ENCODE measurements at places on chromosomes 12 and 14.

GRCh38 chr14:105864651-105865265 lies 338.4 kb downstream of the TMEM121 start:
- no peak for DNase-seq

- no peak for DNase-seq
Measured at GRCh38 chr12:48446161-48446776, 26.1 kb upstream of the ANP32D start.

DNA sequence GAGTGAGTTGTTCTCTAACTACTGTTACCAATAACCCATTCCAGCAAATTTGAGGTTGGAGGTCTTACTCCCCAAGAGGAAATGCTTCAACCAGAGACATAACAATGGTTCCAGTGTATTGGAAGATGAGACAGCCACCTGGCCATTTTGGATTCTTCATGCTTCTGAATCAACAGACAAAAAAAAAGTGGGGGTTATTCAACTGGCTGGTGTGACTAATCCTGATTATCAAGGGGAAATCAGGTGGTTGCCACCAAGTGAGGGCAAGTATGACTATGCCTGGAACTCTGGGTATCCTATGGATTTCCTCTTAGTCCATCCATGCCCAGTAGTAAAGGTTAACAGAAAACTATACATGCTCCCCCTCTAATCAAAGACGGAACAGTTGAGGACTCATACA lies 29.9 kb upstream of the ZNF641 start:
- no peak for DNase-seq

DNA sequence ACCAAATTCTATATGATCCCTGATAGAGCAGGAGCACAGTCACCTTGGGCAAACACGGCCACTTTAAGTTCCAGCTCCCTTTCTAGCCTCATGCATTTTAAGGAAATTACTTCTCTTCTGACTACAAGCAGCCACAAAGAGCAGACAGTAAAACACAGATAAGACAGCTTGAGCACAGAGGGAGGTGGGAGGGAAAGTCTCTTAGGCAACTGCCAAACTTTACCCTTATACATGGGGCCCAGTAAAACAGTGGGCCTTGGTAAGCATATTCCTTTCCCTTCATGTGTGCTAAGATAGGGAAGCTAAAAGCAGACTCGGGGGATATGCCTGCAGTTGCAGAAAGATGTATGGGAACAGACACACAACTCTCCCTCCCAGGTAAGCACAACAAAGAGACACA lies 235.9 kb downstream of the CPNE8 start:
- no peak for DNase-seq

DNA sequence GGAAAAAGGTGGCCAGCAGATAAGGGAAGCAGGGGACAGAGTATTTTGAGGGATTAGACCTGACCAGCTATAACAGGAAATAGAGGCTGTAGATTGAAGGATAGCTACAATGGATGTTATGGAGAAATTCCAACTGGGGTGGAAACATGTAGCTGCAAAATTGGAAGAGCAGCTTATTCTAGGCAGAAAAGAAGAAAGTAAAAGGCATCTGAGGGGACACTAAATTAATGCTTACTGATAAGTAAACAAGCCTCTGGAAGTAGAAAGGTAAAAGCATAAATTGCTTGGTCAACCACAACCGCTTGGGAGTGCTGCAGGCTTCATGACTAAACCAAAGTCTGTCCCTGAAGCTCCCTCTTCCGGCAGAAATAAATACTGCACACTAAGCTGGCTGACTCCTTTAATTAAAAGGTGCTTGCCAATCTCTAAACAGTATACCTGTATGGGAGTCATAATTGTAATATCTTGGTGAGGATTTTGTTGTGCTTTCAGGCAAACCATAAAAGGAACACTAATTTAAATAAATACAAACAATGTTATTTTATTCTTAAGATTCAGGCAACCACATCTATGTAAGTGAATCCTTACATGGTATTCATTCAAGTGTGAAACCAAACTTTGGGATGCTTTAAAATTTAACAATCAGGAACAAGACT lies 7.7 kb downstream of the UBC start:
- peak; percentile 95 for DNase-seq

DNA sequence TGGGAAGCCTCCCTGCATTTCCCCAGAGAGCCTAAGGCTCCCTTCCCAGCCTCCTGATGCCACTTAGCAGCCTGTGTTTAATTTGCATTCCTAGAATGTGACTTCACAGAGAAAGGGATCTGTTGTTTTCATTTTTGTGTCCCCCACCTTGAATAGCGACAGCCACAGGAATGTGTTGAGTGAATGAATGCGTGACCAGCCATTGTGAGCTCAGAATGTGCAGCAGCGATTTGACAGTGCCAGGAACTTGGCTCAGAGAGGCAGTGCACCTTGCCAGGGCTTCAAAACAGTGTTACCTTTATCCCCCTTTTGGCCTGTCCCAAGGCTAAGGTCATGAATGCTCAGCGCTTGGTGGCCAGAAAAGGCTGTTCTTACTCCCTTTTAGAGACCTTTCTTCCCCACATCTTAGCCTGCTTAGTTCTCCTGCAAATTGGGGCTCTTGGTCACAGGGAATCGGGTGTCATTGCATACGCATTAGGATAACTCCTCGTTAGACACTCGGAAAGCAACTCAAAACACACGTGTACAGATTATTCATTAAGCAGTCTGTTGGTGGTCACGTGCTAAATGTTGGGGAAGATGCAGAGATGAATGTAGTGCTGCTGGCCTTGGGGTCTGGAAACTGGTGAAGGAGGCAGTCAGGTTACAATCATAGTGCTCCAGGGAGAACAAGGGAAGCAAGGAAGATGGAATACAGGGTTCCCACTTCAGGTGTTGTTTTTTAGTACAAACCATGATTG lies 9.8 kb downstream of the NTF3 start:
- DNase-seq: no peak

GRCh38 chr12:31887109-31887811 lies 72.0 kb upstream of the RESF1 start:
- DNase-seq: no peak

DNA sequence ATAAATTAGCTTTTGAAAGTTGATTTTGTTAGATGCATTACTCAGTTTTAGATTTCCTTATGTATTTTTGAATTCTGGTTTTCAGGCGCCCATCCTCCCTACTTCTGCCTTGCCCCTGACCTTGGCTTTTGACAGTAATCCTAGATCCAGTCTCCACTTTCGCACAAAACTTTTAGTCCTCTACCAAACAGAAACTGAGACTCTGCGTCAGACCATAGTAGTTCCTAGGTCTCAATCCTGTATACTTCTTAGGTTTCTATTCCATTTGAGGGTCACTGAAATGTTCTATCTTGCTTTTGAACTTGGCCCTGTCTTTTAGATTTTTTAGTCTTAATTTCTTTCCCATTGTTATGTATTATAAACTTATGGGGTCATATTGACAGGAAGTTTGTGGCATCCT lies 307.9 kb upstream of the GARIN6 start:
- DNase-seq: no peak

GRCh38 chr12:84874125-84874824 lies 38.3 kb downstream of the SLC6A15 start:
- peak; percentile 81 for DNase-seq

- no peak for DNase-seq
Measured at GRCh38 chr14:43369710-43370564, 1137.1 kb downstream of the FSCB start.

GRCh38 chr12:110948041-110948440 lies 27.7 kb upstream of the MYL2 start:
- no peak for DNase-seq

DNA sequence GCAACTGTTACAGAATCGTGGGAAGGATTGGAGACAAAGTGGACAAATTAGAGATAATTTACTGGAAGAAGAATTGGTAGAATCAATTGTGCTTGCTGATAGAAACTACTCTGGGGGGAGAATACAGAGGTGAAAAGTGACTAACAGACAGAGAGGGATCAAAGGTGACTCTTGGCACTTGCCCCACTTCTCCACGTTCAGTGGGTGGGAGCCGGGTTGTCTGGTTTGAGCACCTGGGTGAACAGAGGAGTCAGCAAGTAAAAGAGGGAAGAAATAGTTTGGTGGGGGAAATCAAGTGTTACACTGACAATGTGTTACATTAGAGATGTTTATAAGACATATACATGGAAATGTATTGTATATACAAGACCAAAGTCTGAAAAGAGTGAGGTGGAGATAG lies 69.1 kb downstream of the PPP2R5E start:
- DNase-seq: no peak

- DNase-seq: no peak
Measured at GRCh38 chr14:105487986-105488777, 1.5 kb downstream of the CRIP1 start.

GRCh38 chr14:92570674-92571262 lies 57.2 kb downstream of the RIN3 start:
- DNase-seq: no peak

GRCh38 chr12:23853640-23854039 lies 95.8 kb downstream of the SOX5 start:
- no peak for DNase-seq

- DNase-seq: no peak
Measured at GRCh38 chr14:101031186-101031585, 127.7 kb upstream of the RTL1 start.

- DNase-seq: no peak
Measured at GRCh38 chr12:108921946-108922345, 42.1 kb downstream of the DAO start.

GRCh38 chr14:104292084-104292970 lies 153.9 kb downstream of the KIF26A start:
- DNase-seq: no peak

- no peak for DNase-seq
Measured at GRCh38 chr12:104513681-104514080, 56.9 kb downstream of the CHST11 start.

DNA sequence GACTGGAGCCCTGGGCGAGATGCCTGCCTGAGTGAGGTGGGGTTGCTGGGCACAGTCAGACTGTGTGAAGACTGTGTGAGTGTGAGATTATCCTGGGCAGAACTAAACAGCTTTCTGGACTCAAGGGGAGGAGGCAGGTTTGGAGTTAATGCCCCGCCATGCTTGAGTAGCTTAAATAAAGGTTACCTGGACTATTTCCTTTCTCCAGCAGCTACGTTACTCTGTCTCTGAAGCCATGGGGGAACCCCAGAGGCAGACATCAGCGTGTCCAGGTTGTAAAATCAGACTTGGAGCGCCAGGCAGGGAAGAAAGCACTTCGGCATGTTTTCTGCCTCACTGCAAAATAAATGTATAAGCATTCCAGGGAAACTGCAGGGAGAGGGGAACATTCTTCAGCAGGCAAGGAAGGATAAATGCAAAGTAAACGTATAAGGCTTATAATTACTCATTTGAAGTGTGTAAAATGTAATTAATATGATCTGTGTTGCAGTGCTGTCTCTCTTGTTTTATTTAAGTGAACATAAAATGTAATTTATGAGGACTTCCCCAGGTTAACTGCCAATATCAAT lies 129.7 kb downstream of the CHST11 start:
- DNase-seq: no peak

DNA sequence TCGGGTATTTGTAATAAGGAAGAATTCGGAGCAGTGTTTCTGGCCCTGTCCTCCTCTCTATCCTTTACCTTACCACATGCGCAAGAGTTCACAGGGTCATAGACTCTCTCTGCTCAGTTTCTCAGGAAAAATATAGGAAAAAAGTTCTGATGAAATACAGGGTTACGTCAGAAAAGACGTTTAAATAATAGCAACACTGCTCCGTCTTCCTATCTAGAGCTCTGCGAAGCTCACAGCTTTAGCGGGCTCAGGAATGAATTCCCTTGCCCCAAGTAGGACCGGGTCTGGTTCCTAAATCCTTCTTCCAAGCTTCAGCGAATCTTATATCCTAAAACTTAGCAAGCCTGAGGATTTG lies 365 bp downstream of the CCDC59 start:
- DNase-seq: peak; percentile 9

DNA sequence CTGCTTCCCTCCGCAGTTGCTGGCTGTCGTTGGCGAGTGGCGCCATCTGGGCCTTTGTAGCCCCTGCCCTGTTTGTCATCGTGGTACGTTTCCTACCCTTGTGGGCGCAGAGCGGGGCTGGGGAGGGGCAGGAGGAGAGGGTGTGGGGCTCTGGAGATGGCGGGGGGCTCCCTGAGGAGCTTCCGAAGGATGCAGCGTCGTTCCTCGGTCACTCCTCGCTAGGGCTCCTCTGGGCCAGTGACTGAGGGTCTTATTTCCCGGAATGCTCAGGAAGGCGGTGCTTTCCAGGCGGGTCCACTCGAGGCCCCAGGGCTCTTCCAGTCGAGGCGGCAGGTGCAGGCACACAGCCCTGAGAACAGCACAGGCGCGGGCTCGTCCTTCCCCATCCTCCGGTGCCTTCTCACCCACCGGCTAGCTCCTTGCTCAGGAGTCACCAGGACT lies 167.1 kb downstream of the ADGRD1 start:
- DNase-seq: no peak

DNA sequence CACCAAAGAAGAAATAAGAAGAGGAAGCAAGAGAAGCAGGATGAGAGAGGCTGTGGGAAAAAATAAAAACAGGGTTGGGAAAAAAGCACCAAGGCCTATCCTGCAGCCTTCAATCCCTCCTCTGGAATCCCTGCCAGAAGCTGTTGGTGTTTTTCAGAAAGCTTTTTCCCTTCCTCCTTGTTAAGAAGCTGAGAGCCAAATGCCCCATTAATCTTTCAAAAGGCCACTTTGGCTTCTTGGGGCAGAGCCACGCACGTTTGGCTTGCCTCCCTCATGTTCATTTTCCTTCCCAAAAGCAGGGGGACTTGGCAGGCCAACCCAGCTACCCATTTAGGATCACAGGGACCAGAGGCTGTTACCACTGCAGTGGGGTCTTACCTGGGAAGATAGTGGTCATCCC lies 365.3 kb downstream of the NUAK1 start:
- no peak for DNase-seq

GRCh38 chr14:77707724-77708408 lies at the start of the genes ALKBH1 and SLIRP:
ALKBH1 (minus strand) TSS chr14:77708023; CDS start chr14:77708004, 19 bp downstream.
SLIRP (plus strand) TSS chr14:77708103; CDS start chr14:77708112, 9 bp downstream.
- peak; percentile 89 for DNase-seq

DNA sequence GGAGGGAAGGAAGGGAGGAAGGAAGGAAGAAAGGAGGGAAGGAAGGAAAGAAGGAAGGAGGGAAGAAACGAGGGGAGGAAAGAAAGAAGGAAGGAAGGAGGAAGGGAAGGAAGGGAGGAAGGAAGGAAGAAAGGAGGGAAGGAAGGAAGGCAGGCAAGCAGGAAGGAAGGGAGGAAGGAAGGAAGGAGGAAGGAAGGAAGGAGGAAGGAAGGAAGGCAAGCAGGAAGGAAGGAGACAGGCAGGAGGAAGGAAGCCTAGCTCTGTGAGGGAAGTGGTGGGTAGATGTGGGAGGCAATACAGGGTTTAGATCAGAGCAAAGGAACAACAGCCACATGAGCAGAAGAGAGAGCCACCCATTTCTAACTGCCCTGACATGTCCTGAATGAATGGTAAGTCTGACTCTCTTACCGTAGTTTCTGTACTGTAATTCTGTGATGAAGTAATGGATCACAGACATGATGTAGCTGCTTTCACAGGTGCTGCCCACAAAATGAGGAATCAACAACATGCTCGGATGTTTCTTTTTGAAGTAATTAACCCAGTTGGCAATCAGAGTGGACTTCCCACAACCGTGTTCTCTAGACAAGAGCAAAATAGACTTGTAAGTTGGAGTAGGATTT lies 24.4 kb upstream of the HSP90B1 start:
- no peak for DNase-seq
